Frontal cortex (tissue), 4 donors: ENCODE measurements at places on chromosomes 2 and 18. TPM values are rescaled to one million over a fixed set of nuclear protein-coding genes. Genes with fewer than 3 reads are reported as not detected.

- no peak for DNase-seq
These were observed 20.3 kb downstream of the ITPRID2 start for GRCh38 chr2:181911830-181912229.

The ANO7 gene
- total RNA-seq: 0.41 TPM

DNA sequence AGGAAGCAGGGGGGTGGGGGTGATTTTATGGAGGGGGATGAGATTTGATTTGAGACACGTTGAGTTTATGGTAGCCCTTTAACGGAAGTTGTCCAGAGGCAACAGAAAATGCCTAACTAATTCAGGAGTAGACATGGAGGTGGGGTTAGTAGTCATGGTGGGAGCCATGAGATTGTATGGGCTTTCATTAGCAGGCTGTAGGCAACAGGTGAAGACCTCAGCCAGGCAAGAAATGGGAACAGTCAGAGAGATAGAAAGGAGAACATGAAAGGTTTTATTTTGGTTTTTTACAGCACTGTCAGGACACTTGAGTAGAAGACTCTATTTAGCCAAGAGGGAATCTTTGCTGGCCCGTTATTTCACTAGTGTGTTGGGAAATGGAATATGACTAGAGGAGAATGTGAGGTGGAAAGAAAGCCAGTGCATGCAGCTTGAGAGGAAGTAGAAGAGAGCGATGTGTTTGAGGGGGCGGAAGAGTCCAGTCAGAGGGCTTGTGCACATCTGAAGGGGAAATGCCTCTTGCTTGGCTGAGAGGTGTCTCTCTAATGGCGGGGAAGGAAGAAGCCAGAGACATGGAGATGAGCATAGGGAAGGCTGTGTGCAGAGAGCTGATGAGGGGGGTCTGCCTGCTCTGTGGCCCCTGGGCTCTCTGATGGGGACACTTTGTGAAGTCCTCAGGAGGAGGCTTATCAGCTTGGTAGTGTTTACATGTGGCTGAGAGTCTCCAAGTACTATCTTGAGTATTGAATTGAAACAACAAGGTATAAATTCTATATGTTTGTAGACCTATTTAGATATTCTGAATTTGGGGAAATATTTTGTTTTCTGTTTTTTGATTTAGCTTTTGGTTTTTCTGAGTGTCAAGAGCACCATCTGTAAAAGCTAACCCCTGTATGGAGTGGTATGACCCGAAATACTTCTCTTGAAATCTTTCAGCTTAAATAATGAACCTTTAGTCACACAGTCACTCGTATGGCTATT, 66.9 kb upstream of the ITM2C start:
- no peak for DNase-seq

GRCh38 chr2:54194761-54195750, 61.0 kb downstream of the TSPYL6 start:
- DNase-seq: no peak

GRCh38 chr18:24809173-24809950, 348.9 kb downstream of the HRH4 start:
- DNase-seq: no peak

The CCDC121 gene
- total RNA-seq: 3.7 TPM

The CUL3 gene
- 95.0 TPM for total RNA-seq

- DNase-seq: no peak
These were observed 288.0 kb downstream of the TDRD15 start for GRCh38 chr2:21411741-21412140.

The GCG gene
- total RNA-seq: 0.41 TPM

DNA sequence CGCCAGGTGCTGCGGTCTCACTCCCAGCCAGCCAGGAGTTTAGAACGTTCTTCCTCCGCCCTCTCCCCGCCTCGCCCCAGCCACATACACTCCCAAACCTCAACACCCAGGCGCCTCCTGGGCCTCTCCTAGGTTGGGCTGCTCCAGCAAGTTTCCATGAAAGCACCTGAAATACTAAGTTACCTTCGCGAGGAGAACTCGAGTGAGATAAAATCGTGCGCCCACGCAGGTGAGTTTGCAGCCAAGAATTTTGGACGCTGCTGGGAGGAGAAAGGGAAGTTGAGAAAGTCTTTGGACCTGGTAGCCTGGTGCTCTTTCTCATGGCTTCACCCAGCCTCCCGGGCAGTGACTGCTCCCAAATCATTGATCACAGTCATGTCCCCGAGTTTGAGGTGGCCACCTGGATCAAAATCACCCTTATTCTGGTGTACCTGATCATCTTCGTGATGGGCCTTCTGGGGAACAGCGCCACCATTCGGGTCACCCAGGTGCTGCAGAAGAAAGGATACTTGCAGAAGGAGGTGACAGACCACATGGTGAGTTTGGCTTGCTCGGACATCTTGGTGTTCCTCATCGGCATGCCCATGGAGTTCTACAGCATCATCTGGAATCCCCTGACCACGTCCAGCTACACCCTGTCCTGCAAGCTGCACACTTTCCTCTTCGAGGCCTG, at the start of gene GPR39:
TSS of gene GPR39 (plus strand) at position 83 of the 673 bp plus-strand sequence.
- no peak for DNase-seq

- DNase-seq: no peak
These were observed 5.1 kb downstream of the DGUOK start for GRCh38 chr2:73931531-73932500.

DNA sequence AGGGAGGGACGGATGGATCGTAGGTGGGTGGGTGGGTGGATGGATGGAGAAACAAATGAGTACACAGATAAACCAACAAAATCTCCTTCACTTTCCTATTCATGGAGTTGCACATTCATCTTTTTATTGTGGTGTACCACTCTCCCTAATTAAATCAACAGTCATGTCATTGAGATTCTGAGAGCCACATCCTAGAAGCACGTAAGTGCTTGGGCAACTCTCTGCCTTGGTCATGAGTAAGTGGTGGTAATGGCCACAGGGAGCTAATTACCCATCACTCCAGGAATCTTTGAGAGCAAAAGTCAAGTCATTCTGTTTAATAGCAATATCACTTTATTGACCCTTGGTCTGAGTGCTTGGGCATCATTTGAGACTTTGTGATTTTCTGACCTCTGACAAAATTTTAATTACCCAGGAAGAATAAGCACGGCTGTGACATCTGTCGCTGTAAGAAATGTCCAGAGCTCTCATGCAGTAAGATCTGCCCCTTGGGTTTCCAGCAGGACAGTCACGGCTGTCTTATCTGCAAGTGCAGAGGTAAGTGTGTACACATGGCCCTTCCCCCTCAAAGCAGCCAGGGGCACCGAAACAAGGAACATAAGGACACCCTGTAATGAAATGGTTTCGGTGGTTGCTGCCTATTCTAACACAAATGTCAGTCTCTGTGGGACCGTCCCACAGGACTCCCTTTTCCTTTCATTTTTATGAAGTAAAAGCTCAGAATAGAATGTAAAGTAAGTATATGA, 85.9 kb downstream of the FEZ2 start:
- DNase-seq: no peak

The ITGAV gene
- total RNA-seq: 37.5 TPM

- no peak for DNase-seq
These were observed 34.3 kb downstream of the LPIN2 start for GRCh38 chr18:2978661-2979106.

The ZAP70 gene
- total RNA-seq: 0.82 TPM
